ENCODE measurements at places on chromosomes 2 and 18.

DNA sequence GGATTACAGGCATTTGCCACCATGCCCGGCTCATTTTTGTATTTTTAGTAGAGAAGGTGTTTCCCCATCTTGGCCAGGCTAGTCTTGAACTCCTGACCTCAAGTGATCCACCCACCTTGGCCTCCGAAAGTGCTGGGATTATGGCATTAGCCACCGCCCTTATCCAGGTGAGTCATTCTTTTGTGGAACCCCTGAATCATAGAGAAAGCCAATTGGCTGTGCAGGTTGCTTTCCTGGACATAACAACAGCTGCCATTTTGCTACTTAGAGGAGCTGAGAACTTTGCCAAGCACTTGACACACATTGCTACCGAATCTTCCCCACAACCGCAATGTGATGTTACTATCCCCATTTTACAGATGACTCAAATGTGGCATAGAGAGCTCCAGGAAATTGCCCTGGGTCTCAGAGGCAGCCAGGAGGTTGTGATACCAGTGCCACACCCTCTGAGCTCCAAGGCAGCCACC lies 36.0 kb downstream of the SETBP1 start:
- no peak for DNase-seq

DNA sequence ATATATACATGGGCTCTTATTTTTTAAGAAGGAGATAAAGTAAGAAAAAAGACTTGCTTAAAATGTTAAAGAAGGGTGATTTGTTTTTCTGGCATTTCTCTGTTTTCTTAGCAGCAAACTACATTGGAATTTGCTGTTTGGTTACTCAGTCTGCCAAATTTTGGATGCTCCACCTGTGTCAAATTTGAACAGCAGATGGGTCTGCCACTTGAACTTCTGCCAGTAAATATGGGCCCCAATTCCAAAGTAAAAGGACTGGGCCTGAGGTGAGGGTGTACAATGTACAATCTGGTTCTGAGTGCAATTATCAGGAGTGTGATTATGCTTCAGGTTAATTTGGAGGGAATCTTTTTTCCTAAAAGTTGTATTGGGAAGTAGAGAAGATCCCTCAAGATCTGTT lies 794.5 kb downstream of the DSC3 start:
- no peak for DNase-seq

GRCh38 chr2:224181534-224182155 lies 142.6 kb upstream of the SERPINE2 start:
- DNase-seq, result no peak

DNA sequence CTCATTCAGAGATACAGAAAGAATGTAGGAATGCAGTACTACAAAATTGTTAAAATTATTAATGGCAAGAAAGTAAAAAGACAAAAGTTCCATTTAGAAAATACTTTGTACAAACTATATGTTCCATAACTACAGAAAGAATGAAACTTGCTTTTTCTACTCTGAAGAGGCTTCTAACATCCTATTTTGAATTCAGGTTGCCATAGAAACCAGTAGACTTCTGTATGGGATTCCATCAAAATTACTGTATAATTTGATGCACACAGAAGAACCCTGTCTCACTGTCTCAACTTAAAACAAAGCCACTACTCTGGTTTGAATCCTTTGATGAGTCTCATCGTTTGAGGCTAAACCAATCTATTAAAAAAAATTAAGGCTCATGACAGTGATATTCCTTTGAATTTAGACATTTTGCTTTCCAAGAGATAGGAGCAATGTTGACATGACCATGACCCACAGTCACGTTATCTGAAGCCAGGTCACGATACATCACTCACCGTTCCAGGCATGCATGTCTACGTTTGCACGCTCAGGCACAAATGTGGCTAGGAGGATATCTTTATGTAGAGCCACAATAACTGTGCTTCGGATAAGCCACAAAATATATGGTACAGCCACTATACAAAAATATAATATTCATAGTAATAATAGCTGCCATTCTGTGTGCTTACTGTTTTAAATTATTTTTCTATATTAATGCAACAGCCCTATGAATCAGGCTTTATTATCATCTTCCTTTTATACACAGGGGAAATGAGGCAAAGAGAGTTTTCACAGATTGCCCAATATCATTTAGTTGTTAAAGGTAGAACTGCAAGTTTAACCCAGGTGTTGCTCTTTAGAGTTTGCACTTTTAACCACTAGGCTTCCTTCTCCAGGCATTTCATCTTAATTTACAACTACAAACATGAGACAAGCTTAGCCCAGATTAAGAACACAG lies 82.4 kb downstream of the CACNB4 start:
- no peak for DNase-seq

- no peak for DNase-seq
Observed at GRCh38 chr2:100704156-100704555, 115.8 kb upstream of the NPAS2 start.

GRCh38 chr2:35428548-35428947 lies 927.0 kb upstream of the CRIM1 start:
- no peak for DNase-seq

GRCh38 chr2:72572501-72572900 lies 253.3 kb downstream of the EXOC6B start:
- DNase-seq, result no peak

- no peak for DNase-seq
Observed at GRCh38 chr2:101267671-101268656, 15.3 kb downstream of the CNOT11 start.

DNA sequence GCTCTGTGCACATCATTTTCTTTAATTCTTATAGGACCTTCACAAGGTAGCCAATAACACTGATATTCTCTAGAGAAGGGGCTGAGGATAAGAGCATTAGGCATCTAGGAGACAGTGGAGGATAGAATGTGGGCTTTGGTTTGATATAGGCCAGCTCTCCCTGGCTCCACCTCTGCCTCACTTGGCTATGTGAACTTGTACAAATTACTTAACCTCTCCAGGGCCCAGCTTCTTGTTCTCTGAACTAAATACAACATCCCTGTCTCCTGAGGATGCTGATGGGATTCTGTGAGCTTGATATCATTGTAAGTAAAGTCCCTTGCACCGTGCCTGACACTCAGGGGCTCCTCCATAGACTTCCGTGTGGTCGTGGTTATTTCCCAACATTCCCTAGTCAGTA lies 87.3 kb downstream of the ACOXL start:
- DNase-seq, result no peak

GRCh38 chr18:39365836-39366485 lies 1800.4 kb upstream of the CELF4 start:
- DNase-seq, result no peak

GRCh38 chr18:35141567-35142274 lies 99.1 kb upstream of the ZNF397 start:
- DNase-seq, result no peak

DNA sequence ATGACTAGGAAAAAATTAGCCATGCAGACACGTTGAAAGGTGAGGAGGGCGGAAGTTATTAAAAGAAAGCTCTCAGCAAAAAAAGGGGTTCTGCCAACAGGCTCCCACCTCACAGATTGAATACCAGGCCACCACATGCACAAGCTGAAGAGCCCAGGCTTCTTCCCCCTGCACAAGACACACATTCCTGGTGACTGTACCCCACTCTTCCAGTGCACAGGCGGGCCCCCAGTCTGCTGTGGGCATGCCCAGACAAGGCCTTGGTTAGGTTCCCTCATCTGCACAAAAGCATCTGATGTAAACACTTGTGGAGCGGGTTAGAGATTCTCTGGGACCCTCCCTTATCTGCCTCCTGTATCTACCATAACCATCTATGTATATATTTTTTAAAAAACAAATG lies 81.7 kb downstream of the AGPS start:
- no peak for DNase-seq

GRCh38 chr18:36157441-36157840 lies 27.7 kb downstream of the ELP2 start:
- no peak for DNase-seq

DNA sequence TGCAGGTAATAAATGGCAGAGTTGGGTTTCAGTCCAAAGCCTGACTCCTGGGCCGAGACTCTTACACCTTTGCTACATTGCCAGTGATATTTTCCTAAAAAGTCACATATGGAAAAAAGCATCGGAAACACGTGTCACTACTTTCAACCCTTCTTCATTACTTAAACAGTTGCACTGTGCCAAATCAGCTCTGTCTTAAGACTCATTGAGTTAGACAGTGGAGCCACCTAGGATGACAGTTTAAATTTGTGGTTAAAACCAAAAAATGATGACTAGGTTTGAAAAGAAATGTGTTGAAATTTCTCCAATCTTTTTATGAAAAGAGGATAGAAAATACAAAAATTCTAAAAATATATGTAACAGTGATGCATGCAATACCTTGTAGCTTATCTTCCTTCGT lies 97.5 kb downstream of the TMEM247 start:
- DNase-seq, result no peak

GRCh38 chr2:202204855-202205254 lies 33.5 kb downstream of the SUMO1 start:
- DNase-seq, result no peak

GRCh38 chr2:19425419-19425818 lies 67.0 kb upstream of the OSR1 start:
- no peak for DNase-seq

- no peak for DNase-seq
Observed at GRCh38 chr18:8912348-8913326, 189.9 kb upstream of the NDUFV2 start.

DNA sequence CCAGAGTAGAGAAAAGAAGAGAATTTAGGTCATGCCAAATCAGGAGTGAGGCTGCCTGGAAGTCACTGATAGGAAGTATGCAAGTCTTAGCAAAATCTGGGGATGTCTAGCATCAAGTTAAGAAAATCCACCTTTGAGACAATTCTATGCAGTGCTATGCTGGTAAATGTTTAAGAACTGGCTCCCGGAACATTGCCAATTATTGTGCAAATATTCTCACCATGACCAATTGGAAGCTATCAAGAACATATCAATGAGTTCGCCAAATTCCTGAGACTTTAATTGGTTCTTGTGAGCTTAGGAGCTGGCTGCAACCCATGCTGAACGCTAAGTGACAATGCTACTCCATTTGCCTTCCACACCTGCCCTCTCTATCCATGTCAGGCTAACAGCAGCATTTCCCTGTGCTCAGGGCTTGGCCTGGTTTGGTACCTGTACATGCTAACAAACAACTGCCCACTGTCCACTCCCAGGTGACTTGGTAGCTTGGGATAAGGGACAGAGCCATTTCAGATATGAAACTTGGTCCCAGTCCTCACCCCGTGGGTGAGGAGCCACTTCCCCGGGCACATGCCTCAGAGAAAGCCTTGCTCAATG lies 172.9 kb upstream of the KLHL29 start:
- no peak for DNase-seq

- no peak for DNase-seq
Observed at GRCh38 chr2:161415987-161416707, at the start of gene TBR1. TBR1 (plus strand) TSS chr2:161416297; CDS start chr2:161416411, 114 bp downstream.

- DNase-seq, result no peak
Observed at GRCh38 chr2:98347298-98348065, 1.2 kb downstream of the CNGA3 start.

GRCh38 chr2:86392873-86393518 lies 48.2 kb upstream of the KDM3A start:
- no peak for DNase-seq

GRCh38 chr2:17765398-17765797 lies 11.5 kb downstream of the GEN1 start:
- no peak for DNase-seq

- DNase-seq, result no peak
Observed at GRCh38 chr2:238466243-238466756, 39.6 kb downstream of the ASB1 start.

DNA sequence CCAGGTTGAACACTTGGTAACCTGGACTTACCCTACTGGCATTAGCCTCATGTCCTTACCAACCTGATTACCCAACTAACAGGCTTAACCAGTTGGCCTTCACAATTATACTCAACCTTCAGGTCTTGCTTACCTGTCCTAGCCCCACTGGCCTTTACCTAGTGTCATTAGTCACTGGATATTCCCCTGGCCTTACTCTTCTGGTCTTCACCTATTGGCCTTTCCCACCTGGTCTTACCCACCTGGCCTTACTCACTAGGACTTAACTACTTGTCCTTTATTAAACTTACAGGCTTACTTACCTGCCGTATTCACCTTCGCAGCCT lies 131.1 kb upstream of the ZSWIM2 start:
- no peak for DNase-seq

DNA sequence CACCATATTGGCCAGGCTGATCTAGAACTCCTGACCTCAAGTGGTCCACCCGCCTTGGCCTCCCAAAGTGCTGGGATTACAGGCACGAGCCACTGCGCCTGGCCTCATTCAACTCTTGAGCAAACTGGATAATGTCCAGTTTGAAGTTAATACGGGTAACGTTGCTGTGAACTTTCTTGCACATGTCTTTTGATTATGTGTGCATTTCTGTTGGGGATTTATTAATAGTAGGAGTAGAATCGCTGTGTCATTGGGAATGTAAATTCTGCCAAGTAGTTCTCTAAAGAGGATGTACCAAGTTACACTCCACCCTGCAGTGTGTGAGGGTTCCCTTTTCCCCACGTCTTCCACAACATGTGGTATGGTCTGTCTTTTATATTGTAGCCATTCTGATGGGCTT lies 6.2 kb downstream of the IMPA2 start:
- no peak for DNase-seq

GRCh38 chr2:221999717-222000116 lies 299.1 kb downstream of the PAX3 start:
- DNase-seq, result no peak

GRCh38 chr2:197809064-197809463 lies 4.7 kb downstream of the PLCL1 start:
- DNase-seq, result no peak

DNA sequence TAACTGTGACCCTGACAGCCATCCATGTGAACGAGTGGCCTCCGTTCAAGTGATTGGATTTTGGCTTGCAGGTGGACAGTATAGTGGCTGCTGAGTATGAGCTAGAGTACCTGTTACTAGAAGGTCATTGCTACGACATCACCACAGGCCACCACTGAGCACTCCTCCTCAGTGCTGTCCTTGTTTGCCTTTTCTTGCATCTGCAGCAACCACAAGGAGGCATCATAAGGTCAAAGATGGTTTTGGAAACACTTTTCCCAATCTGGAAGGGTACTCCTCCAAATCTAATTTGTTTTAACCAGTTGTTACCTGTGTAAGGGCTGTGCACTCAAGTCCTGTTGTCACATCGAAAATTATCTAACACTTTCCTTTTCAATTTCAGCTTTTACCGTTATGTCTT lies 81.2 kb downstream of the UGGT1 start:
- DNase-seq, result no peak

DNA sequence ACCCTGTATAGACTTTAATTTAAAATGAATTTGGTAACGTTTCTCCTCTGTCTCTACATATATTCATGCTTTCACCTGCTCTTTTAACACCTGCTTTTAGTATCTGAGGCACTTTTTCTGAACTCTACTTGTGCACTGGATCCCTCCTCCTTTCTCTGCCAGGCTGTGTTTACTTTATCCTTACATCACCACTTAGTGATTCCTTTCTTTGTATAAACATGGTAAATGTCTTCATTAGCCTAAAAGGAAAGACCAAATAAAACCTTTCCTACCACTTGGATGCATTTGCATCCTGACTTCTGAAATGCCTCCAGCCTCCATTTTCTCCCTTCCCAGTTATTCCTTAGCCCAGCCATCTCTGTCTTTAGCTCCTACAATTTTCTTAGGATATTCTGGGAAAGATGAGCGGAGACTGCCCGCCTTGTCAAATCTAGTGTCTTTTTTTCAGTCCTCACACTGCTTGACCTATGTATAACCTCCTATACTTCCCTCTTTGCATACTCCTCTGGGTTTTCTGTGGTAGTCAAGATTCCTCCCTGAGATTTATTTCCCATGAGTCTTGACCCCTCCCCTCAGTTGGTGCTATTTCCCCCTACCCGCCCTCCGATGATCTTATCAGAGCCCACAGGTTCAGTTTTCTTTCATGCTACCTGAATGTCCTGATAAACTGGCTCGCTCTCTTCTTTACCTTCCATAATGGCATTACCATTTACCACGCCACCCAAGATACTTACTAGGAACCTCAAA lies 44.8 kb downstream of the REL start:
- no peak for DNase-seq
